ENCODE measurements at places on chromosomes 5 and 9.

DNA sequence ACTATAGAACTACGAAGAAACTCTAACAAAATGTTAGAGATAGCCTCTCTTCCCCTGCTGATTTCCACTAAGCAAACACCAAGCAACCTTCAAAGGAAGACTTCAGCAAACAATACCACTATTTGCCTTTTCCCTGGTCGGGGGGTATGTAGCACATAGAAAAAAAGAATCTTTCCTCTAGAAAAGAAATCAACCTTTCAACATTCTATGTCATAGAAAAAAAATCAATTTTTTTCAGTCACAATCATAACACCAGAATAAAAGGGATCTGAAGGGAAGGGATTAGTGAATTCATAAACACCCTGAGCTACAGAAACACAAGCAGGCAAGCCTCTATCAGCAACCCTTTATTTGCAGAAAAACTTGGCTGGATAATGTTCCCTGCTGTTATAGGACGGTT, 15.3 kb downstream of the ABCA1 start:
- no peak for DNase-seq

- no peak for DNase-seq
These were observed 52.8 kb downstream of the PRRT1B start for GRCh38 chr9:131598121-131598520.

GRCh38 chr9:136682710-136683109, 4.5 kb downstream of the AGPAT2 start:
- peak; percentile 65 for DNase-seq

DNA sequence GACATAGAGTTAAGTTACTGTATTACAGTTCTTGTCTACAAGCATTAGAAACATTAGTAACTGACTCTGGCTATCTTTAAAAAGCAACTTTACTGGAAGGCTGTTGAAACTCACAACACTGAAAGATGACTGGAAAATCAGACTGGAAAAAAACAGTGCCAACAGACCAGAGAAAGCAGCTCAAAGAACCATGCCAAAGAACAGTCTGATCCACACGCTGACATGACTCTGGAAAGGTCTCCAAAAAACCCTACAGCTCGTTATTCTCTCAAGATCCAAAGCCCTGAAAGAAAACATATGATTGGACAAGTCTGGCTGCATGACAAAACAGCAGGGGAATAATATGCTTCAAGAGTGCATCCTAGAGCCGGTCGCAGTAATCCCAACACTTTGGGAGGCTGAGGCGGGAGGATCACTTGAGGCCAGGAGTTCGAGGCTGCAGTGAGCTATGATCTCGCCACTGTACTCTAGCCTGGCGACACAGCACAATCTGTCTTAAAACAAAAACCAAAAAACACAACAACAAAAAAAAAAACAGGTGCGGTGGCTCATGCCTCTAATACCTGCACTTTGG, 5.6 kb downstream of the GOLPH3 start:
- DNase-seq, result no peak

GRCh38 chr9:80020530-80020929, 448.8 kb downstream of the TLE4 start:
- DNase-seq, result no peak

- DNase-seq, result no peak
These were observed 81.0 kb downstream of the WWC1 start for GRCh38 chr5:168372356-168372946.

- no peak for DNase-seq
These were observed 297.8 kb downstream of the EPB41L4A start for GRCh38 chr5:112121258-112121657.

GRCh38 chr5:68479524-68479923, 264.0 kb downstream of the PIK3R1 start:
- no peak for DNase-seq

GRCh38 chr9:90547896-90548295, 94.7 kb downstream of the DIRAS2 start:
- no peak for DNase-seq

- DNase-seq, result no peak
These were observed 191.8 kb downstream of the SLF1 start for GRCh38 chr5:94810281-94810680.

- DNase-seq, result no peak
These were observed 216.0 kb upstream of the DAP start for GRCh38 chr5:10977011-10977410.

- no peak for DNase-seq
These were observed 45.5 kb upstream of the ANKRD33B start for GRCh38 chr5:10518347-10518746.

GRCh38 chr5:173745557-173745956, 129.1 kb upstream of the BOD1 start:
- DNase-seq, result no peak

- DNase-seq, result no peak
These were observed 41.4 kb downstream of the PAM start for GRCh38 chr5:102796498-102796897.

DNA sequence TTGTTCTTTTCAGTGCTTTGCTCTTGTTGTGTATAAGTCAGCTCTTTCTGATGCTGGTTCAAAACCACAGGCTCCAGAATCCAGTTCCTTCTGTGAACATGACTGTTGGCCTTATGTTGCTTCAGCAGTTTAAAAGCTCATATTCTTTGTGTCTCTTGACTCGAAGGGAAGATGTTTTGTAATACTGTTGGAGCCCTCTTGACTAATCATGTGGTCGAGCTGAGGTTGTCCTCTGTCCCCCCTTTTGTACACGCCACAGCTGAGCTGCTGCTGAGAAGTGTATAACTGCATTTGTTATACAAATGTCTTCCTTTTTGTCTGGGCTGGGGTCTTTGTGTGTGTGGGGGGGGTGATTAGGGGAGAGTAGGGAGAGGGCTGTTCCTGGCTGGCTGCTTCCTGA, 35.8 kb downstream of the SLC36A1 start:
- DNase-seq, result peak; percentile 37

GRCh38 chr5:56350597-56351170, 117.6 kb upstream of the ANKRD55 start:
- DNase-seq, result peak; percentile 40

GRCh38 chr9:128282500-128282899, 6.4 kb downstream of the SWI5 start:
- DNase-seq, result no peak

DNA sequence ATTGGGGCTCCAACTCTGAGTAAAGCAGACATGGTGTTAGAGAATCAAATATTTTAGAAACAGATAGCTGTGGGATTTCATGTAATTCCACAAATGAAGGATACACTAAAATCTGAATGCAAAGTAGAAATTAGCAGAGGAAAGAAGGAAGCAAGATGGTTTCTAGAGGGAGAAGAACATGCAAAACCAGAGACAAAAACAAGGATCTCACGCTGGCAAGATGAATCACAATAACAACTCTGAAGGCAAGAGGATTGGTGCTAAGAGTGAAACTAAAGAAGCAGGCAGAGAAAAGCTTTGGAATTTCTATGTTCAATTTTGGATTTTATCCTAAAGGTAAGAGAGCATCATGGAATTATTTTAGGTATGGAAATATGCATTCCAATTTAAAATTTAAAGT, 857.2 kb upstream of the COX7C start:
- DNase-seq, result peak; percentile 11

DNA sequence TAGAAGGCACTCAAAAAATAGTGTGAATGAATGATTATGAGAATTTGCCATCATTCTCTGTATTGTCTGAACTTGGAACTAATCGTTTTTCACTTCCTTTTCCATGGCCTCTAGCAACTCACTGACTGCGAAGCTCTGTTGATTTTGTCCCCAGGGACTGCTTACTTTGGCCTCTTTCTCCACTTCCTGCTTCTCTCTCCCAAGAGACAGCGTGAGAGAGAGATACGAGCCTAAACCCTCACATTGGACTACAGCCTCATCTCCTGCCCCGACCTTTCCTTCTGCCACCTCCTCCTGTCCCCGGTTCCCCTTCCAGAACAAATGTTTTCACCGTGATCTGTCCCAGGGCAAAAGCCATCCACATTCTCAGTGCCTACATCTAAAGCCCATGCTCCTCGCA, 300.8 kb upstream of the PANK3 start:
- DNase-seq, result no peak

GRCh38 chr9:71854811-71855210, 56.2 kb downstream of the ABHD17B start:
- DNase-seq, result no peak

- DNase-seq, result no peak
These were observed 46.8 kb downstream of the TNC start for GRCh38 chr9:115071176-115071575.

DNA sequence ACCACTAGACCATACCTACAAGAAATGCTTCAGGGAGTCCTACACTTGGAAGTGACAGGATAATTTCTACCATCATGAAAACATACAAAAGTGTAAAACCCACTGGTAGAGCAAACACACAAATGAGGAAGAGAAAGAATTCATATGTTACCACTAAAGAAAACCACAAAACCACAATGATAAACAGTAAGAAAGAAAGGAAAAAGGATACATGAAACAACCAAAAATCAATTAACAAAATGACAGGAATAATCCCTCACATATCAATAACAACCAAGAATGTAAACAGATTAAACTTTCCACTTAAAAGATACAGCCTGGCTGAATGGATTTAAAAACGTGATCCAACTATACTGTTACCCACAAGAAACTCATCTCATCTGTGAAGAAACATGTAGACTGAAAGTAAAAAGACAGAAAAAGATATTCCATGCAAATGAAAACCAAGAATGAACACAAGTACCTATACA, 83.4 kb downstream of the LPAR1 start:
- no peak for DNase-seq

DNA sequence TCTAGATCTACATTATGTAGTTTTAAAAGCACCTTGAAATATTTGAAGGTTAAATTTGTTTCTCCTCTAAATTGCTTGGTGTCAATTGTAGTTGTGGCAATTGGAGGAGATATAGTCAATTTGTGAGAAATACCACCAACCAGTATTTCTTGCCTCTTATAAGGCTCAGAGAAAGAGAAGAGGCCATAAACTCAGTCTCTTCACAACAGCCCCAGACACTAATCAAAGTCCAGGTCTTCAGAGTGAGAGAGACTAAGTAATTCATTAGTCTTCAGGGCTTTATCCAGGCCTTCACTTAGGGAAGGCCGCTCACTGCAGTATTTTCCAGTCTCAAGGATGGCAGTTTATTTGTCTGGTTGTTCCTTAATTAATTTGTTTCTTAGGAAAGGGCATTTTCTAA, 168.0 kb upstream of the RGMB start:
- no peak for DNase-seq

DNA sequence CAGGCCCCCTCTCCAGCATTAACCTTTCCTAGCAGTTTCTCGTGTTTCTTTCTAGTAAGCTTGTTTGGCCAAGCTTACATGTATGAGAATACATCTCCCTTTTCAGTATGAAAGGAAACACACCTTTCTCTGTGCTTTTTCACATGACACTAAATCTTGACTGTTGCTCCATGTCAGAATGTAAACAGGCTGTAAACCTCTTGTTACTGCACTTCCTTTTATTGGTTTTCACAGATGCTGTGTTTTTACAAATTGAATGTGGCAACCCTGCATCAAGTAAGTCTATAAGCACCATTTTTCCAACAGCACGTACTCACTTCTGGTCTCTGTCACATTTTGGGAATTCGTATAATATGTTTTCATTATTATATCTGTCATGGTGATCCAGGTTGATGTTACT, 2.2 kb upstream of the CANX start:
- no peak for DNase-seq

DNA sequence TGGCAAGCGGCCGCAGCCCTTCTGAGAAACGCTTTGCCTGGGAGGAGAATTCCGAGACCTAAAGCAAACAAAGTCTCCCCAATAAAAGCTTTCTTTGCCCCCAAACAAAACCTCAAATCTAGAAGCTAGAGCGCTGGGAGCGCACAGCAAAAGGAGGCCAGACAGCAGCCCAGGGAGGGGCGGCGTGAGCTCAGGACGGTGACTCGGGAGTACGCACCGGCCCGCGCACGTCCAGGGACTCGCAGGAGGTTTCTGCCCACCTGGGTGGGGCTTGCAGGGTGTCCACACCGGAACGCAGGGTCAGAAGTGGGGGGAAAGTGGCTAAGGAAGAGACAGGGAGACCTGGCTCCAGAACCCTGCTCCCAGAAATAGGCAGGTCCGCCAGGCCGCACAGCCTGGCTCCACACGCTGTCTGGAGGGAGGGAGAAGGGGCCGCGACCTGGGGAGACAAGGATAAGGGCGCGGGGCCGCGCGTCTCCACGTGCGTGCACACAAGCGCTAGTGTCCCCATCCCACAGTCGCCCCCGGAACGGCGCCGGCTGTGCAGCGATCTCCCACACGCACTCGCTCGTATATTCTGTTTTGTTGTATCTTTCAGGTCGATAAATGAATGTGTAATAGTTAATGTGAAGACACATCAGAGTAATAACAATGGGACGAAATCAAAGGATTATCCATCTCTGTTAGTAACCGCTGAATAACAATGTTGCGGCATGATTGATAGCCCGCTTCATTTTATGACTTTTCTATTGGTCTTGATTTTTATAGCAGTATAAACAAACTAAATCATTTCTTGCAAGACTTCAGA, 2.3 kb upstream of the OTP start:
- DNase-seq, result peak; percentile 72

DNA sequence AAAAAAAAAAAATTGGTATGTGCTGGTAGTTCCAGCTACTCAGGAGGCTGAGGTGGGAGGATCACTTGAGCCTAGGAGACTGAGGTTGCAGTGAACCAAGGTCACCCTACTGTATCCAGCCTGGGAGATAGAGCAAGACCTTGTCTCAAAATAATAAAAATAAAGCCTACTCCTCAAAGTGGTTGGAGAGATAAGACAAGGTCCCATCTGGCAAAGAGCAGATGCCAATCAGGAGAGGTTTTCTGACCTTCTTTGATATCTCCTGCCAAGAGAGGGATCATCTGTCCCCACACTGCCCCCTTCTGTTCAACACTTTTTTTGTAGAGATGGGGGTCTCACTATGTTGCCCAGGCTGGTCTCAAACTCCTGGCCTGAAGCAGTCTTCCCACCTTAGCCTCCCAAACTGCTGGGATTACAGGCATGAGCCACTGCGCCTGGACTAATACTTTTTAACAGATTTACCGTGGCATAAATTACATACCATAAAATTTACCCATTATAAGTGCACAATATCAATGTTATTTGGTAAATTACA, 64.7 kb downstream of the SH3PXD2B start:
- DNase-seq, result no peak

DNA sequence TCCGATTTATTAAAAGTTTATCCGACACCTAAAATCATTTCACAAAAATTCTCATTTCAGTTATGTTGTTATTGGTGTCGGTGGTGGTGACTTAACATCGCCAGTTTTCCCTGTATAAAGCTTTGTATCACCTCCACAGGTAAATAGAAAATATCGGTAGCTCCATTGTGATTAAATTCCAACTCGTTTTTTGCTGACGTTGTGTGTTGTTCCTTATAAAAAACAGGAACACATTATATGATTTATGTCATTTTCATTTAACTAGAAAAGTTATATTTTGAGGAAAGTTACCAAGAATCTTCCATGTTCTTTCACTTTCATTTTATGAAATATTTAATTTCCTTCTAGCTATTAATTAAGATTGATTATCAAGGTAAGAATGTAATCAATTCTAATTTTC, 635.9 kb downstream of the CDH18 start:
- no peak for DNase-seq

Measured in H7 (cell line).